ENCODE measurements at places on chromosomes 3 and 15.

DNA sequence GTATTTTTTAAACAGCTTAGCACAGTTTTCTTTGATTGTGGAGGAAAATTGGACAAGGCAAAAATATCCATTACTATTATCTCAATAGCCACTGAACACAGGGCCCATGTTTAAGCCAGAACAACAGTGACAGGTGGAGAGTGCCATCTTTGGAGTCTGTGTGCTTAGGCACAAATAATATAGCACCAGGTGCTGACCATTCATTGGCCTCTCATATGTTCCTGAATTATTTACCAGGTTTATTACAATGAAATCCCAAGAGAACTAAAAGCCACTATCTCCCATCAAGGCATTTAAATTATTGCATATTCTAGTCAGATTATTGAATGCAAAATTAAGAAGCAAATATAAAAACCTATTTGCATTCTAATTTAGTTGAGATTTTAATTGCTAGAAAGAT is 39.6 kb downstream of the GPR156 start:
- DNase-seq: no peak

GRCh38 chr3:197749315-197749600 is 425 bp upstream of the FYTTD1 start:
- DNase-seq: no peak

DNA sequence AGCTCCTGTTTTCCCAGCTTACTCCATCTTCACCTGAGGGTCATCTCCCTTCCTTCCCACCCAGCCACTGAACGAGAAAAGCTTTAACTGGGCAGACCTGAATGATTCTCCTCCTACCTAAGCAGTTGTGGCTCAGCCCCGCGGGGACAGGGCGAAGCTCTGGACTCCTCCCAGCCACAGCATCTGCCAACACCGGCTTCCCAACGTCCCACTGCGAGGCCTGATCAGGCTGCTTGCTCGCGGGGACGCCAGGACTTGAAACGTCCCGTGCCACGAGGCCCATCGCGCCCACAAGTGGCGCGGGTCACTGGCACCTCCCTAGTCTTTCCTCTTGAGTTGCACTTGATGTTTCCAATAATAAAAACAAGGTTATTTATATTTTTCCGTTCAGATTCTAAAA is at the start of gene SPATA16:
TSS of gene SPATA16 (minus strand) at position 250 of the 400 bp plus-strand sequence. CDS start 23,504 bp downstream, outside the sequence.
- DNase-seq: no peak

- no peak for DNase-seq
Observed at GRCh38 chr3:125381314-125381713, 6.2 kb upstream of the ZNF148 start.

DNA sequence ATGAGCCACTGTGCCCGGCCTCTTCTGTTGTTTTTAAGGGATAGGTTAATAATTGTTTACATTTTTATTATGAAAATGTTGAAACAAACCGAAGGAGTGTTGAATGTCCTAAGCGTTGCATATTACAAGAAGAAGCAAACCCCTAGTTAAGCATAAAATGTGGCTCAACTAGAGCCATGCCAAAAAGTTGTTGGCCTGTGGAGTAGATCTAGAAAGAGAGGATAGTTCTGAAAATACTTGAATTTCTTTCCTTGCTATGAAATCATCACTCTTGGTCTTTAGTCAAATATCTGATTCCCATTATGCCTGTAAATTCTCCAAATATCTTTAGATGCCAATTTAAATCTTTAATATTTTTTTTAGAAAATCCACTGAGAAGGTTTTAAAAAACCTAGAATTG is 12.8 kb downstream of the RBP2 start:
- no peak for DNase-seq

GRCh38 chr3:187735383-187735782 is 9.9 kb downstream of the BCL6 start:
- no peak for DNase-seq

DNA sequence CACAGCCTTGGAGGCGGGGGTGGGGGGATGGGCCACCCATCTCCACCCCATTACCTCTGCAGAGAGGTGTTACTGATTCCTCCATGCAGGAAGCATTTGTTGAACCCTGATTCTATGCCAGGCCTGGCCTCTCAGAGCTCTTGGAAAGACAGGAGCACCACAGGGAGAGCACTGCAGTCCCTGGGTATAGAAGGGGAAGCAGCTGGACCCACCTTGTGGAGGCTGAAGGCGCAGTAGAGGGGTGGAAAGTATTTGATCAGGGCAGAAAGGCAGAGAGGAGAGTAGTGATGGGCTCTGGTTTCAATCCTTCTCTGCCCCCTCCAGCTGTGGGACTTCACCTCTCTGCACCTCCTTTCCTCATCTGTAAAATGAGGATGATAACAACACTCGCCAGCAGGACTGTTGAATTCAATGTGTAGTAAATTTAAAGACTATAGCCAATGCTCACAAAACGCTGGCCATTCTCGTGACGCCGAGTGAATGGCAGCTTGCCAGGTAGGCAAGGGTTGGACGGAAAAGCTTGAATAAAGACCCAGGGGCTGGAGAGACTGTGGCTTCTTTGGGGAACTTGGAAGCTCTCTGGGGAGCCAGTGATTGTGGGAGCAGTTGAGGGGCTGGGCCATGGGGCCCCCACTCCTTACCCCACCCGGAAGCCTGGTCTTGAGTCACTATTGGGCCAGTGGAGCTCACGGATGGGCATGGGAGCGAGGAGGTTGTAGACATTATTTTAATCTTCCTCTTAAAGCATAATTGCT is 8.0 kb upstream of the CCDC33 start:
- DNase-seq: peak; percentile 71
